ENCODE measurements at places on chromosomes 1 and 21.

DNA sequence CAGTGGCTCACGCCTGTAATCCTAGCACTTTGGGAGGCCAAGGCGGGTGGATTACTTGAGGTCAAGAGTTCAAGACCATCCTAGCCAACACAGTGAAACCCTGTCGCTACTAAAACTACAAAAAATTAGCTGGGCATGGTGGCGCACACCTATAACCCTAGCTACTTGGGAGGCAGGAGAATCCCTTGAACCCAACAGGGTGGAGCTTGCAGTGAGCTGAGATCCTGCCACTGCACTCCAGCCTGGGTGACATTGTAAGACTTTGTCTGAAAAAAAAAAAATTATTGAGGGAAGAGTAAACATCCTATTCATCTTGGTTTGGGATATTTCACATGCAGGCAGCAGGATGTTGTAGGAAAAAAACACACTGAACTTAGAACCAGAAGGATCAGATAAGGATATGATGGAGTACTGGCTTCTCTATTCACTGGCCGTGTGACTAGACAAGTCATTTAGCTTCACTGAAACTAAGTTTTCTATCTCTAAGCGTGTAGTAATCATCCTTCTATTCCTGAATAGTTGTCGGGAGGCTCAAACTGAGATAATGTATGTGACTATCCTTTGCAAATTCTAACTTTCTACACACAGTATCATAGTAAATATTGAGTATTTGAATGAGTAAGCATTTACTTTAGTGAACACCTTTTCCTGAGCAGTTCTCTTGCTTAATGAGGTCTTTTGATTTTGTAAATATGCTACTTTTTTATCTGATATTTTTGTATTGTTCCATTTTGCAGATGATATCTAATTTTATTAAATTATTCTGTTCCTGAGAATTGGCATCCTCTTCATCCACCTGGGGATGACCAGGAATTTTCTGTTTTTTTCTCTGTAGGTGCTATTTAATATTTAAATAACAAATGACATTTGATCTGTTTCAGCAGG lies 18.2 kb downstream of the CAP1 start:
- no peak for DNase-seq

DNA sequence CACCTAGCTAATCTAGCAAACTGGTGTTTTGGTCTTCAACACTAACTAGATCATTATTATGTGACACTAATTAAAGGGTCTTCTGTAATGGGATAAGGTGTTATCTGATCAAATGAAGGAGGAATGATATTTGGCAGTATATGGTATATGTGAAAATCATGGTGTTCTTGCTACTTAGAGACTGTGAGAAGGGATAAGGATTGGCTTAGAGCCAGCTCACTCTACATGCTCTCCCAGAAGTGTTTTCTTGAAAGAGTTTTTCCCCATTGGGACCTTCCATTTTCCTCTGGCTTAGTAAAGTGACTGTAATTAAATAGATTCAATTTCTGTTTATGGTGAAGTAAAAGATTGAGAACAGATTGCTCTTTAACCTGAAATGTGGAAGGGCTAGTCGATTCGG lies 71.2 kb upstream of the RGL1 start:
- no peak for DNase-seq

- no peak for DNase-seq
Observed at GRCh38 chr1:170424346-170424745, 107.6 kb upstream of the GORAB start.

DNA sequence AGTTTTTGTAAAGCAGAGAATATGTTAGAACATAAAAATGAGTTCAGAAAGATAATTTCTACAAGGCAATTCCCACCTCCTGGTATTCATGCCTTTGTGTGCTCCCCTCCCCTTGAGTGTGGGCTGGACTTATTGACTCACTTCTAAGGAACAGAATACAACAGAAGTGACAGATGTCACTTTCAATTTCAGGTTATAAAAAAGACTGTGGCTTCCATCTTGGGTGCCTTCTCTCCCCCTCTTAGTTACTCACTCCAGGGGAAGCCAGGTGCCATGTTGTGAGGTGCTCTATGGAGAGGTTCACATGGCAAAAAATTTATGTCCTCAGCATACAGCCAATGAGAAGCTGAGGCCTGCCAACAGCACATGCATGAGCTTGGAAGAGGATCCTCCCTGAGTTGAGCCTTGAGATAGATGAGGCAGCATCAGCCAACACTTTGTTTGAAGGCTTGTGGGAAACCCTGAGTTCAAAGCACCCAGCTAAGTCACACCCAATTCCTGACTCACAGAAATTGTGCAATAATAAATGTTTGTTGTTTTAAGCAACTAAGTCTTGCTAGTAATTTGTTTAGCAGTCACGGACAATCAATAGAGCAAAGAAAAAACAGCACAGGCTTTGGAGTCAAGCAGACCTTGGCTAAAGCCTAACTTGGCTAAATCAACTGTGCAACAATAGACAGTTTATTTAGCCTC lies 73.5 kb upstream of the NGF start:
- no peak for DNase-seq

DNA sequence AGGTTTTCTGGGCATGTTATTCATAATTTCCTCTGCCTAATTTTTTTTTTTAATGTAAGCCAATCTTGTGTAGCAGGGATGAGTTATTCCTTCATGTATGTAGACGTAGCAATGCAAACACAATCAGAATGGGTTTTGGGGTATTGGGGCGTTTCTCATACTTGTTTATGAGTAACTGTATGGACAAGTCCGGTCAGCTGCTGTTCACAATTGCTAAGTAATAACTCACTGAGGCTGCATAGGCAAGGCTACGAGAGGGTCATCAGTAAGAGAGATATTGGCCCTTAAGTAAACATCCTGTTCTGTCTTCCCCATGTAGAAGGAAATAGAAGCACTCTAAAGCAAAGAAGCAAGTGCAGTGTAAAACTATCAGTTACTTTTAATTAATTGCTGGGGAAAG lies 9.5 kb upstream of the TARS2 start:
- DNase-seq = no peak

DNA sequence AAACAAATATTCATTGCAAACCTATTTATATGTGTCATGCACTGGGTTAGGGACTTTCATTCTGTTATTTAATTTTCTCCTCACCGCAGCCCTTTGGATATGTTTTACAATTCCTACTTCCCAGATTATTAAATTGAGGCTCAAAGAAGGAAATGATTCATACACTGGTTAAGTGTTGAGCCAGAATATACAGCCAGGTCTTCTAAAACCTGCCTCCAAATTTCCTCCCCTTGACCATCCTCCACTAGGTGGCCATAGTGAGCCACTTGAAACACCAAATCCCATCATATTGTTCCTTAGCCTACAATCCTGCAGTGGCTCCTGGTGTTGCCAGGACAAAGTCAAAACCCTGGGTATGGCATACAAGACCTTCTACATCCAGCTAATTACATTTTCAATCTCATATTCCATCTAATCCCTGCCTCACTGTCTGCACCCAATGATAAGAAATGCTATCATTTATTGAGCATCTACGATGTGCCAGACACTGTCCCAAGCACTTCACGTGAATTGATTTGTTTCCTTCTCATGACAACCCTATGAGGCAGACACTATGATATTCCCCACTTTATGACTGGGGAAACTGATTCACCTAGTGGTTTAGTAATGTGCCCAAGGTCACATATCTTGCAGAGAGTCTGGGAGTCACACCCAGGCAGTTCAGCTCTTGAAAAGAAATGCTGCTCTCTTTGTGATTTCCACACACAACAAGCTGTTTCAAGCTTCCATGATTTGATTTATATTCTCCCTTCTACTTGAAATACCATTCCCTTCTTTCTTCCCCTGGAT lies 23.6 kb upstream of the KIRREL1 start:
- DNase-seq = no peak

- no peak for DNase-seq
Observed at GRCh38 chr1:170634293-170634692, 29.6 kb upstream of the PRRX1 start.

- no peak for DNase-seq
Observed at GRCh38 chr1:25971066-25971810, 26.6 kb downstream of the PAFAH2 start.

DNA sequence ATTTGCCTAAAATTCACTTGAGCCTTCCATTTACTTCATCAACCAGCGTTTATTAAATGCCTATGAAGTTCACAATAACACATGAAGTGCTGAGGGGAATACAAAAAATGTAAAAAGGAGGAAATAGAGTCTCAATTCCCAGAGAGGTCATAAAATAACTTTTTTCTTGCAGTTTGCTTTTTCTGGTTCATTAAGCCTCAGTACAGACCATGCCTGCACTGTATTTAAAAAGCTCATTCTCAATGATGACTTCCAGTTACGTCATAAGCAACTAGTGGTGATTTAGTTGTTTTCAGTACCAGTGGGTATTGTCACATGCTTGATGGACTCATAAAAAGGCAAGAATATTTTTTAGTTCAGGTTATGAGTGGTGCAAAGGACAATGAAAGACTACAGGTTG lies 160.1 kb upstream of the UBE2U start:
- no peak for DNase-seq

GRCh38 chr1:40281853-40282252 lies 23.8 kb downstream of the ZMPSTE24 start:
- DNase-seq = no peak

DNA sequence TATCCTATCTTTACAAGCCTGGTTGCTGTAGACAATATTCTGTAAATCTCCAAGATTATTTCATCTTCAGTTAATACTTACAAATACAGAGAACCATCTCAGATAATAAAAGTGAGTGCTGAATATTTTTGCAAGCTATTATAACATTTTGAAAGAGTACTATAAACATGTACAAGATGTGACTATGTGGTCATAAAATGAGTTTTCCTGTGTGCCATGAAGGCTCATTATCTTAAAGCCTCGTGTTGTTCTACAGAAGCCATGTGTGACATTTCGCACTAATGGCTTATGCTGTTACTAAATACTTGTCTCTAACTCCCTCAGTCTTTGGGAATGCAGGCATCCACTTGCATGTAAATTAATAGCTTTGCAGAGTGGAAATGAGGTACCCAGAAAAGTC lies 48.3 kb downstream of the SAMSN1 start:
- DNase-seq = no peak

DNA sequence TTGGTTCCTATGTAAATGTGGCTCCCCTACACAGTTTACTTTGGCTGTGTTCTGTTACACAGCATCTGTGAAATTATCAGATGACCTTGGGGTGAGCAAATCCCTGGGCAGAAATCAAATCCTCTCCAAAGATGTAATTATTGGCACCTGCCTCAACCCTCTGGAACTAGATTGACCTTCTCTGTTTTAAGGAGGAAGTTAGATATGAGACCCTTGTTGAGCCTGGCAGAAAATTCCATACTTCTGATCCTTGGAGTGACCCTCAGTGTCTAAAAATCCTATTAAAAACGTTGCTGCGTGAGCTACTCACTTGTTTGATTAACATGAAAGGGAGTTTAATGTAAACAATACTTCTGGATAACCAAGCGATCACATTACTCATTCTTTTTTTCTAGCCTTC lies 122.0 kb downstream of the CLIC6 start:
- no peak for DNase-seq

DNA sequence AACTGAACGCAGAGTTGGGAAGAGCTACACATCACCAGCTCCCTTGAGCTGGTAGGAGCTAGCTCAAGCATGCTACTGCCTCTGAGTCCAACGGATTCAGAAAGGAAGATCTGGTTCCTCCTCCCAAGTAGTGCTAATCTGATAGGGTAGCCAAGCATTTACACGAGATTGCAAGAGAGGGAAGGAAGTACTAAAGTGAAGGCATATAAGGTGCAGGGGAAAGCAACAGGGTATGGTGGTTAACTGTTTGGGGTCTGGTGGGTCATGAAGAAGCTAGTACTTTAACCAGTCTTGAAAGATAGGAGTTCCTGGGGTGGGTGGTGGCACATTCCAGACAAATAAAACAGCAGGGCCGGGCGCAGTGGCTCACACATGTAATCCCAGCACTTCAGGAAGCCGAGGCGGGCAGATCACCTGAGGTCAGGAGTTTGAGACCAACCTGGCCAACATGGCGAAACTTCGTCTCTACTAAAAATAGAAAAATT lies 20.2 kb upstream of the ZNF436 start:
- DNase-seq = no peak

GRCh38 chr1:176778056-176778455 lies 315.1 kb downstream of the PAPPA2 start:
- no peak for DNase-seq

- no peak for DNase-seq
Observed at GRCh38 chr1:44300852-44301251, 54.2 kb downstream of the ERI3 start.

- DNase-seq = no peak
Observed at GRCh38 chr1:118388301-118388959, 203.4 kb upstream of the SPAG17 start.

DNA sequence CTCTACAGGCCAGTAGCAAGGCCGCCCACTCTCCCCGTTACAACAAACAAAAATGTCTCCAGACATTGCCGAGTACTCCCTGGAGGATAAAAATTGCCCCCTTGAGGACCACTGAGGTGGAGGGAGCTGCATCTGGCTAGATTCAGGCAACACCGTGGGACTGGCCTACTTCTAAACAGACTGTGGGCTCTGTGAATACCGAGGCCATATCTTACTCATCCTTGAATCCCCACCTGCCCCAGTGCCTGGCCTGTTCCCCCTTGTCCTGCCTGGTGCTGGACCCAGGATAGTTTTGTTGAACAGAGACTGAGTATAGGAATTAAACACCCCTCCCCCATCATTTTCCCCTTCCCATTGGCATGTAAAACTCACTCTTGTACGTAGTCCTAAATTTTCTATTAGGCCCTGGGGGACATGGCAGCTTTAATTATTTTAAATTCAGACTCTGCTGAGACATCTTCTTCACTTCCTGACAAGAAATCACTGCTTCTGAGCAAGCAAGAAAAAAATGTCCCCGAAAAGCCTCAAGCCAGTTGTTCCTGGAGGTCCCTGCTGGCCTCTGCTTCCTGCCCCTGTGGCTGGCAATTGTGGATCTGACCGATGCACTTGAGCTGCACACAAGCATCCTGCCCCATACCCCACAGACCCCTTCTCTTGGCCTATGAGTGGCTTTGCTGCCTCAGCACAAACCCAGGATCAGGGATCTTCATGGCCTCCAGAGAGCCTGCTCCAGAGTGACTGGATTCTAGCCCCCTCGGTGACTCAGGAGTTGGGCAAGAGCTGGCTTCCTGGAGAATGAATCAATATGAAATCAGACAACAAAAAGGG lies 111.0 kb downstream of the ACTL8 start:
- no peak for DNase-seq

- DNase-seq = no peak
Observed at GRCh38 chr1:182340233-182341058, 51.1 kb downstream of the GLUL start.

DNA sequence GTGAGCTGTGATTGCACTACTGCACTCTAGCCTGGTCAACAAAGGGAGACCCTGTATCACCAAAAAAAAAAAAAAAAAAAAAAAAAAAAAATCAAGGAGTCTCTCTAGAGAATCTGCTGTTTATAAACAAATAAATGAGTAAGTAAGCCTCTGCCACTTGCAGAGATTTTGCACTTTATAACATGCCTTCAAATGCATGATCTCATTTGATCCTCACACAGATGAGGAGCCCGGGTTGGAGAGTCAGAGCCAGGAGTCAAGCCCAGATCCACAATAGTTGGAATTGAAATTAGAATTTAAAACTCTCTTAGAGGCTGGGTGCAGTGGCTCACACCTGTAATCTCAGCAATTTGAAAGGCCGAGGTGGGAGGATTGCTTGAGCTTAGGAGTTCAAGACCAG lies 4.0 kb downstream of the PRELP start:
- no peak for DNase-seq

- DNase-seq = no peak
Observed at GRCh38 chr21:16213518-16213917, 483.7 kb downstream of the USP25 start.

- peak; percentile 10 for DNase-seq
Observed at GRCh38 chr1:160971618-160972056, 17.0 kb upstream of the ITLN2 start.

- DNase-seq = no peak
Observed at GRCh38 chr1:226965581-226966440, 25.7 kb downstream of the COQ8A start.
